ENCODE measurements at places on chromosomes 7 and 10. TPM values are rescaled to one million over a fixed set of nuclear protein-coding genes. Genes with fewer than 3 reads are reported as not detected.

DNA sequence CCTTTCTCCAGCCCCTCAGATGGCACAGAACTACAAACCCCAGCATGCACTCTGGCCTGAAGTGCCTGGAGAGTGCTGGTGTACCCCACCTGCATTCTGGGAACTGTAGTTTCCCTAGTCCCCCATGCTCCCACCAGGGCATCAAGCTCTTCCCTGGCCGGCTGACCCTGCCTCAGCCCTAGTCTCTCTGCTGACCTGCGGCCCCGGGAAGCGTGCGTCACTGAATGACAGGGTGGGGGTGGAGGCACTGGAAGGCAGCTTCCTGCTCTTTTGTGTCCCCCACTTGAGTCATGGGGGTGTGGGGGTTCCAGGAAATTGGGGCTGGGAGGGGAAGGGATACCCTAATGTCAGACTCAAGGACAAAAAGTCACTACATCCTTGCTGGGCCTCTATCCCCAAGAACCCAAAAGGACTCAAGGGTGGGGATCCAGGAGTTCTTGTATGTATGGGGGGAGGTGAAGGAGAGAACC lies 2.1 kb downstream of the NOS3 start:
- peak; percentile 93 for DNase-seq

DNA sequence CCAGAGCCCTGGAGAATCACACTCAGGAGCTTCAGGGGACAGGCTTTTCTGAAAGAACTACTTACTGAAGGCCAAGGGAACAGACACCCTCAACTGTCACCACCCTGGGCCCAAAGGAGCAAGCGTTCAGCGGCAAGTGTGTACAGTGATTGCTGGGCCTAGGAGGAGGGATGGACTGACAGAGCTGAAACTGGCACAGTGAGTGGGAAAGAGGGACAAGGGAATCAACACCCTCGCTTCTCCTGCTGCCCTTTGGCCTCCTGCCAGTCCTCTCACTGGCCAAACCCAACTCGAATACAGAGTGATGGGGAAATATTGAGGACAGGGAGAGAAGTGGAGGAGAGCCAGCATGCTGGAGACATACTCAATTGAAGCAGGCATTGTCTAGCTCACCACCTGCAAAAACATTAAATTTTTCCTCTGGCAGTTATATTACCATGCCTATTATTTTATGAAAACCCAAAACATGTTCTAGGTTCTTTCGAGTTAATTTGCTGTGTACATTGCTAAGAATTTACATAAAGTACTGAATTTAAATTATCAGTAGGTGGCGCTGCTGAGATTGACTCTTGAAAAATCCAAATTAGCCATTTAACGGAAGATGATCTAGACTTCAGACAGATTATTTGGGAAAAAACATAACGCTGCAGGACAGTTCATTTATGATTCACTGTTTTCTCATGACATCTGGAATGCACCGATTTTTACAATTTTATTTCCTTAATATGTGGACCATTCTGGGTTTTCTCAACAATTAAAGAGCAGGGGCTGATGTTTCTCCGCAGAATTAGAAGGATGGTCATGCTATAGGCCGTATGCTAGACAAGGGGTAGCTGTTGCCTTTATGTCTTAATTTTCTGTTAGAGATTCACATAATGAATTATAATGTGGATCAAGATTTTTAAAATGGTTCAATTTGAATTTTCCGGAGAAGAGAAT lies 14.7 kb upstream of the TMEM236 start:
- peak; percentile 71 for DNase-seq

- no peak for DNase-seq
Measured at GRCh38 chr10:92284112-92284704, 6.7 kb downstream of the CPEB3 start.

GRCh38 chr7:158249692-158250091 lies 337.9 kb downstream of the PTPRN2 start:
- DNase-seq = no peak

DNA sequence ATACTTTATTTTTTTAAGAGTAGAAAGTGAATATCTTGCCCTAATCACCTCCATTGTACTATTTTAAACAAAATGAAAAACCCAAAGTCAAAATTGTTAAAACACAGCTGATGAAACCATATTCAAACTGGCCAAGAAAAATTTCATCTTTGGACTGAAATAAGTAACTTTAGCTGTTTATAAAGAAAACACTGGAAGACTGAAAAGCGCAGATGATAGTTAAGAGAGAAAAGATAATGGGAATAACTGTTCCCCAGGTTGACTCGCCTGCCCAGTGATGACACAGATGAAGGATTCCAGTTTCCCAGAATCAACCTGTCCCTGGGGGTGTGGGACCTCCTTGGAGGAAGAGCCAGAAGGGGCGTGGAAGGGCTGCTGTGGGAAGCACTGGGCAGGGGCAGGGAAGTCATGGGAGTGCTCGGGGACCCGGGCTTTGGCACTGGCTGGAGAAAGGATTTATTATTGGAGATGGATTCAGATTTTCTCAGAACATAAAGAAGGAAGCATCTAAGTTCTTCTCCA lies 43.1 kb downstream of the DENND2A start:
- no peak for DNase-seq

DNA sequence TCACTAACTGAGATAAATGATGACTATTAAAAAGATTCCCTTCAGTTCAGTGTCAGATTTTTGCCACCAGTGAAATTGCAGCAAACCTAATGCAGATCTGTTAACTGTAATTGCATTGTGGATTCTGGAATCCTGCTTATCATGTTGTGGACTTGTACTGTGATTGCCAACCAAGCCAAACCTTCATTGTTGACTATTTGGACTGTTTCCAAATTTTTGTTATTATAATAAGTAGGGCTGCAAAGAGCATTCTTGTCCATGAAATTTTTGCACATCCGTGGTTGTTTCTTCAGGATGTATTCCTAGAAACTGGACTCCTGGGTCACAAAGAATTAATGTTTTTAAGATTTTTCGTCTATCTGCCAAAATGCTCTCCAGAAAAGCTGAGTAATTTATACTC lies 281.6 kb upstream of the ZMIZ1 start:
- no peak for DNase-seq

DNA sequence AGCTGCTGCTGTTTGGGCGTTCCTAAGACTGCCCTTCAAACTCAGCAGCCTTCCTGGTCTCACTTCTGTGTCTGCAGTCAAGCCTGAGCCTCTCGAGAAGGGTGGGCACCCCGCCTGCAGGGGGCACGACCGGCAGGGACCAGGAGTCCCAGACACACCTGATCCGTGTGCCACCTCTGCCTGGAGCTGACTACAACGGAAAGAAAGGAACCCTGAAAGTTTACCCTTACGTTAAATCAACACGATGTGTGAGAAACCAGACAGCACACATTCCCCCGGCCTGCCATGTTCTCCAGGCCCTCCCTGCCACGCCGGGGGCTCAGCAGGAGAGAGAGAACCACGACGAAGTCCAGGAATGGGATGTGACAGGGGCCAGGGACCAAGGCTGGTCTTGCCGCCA lies 5.0 kb downstream of the MAD1L1 start:
- DNase-seq = no peak

- DNase-seq = no peak
Measured at GRCh38 chr10:70928140-70928539, 39.8 kb upstream of the PCBD1 start.

Gene ZNF438
- 0.91 TPM for polyA plus RNA-seq

Gene ZNF425
- polyA plus RNA-seq = 4.3 TPM

DNA sequence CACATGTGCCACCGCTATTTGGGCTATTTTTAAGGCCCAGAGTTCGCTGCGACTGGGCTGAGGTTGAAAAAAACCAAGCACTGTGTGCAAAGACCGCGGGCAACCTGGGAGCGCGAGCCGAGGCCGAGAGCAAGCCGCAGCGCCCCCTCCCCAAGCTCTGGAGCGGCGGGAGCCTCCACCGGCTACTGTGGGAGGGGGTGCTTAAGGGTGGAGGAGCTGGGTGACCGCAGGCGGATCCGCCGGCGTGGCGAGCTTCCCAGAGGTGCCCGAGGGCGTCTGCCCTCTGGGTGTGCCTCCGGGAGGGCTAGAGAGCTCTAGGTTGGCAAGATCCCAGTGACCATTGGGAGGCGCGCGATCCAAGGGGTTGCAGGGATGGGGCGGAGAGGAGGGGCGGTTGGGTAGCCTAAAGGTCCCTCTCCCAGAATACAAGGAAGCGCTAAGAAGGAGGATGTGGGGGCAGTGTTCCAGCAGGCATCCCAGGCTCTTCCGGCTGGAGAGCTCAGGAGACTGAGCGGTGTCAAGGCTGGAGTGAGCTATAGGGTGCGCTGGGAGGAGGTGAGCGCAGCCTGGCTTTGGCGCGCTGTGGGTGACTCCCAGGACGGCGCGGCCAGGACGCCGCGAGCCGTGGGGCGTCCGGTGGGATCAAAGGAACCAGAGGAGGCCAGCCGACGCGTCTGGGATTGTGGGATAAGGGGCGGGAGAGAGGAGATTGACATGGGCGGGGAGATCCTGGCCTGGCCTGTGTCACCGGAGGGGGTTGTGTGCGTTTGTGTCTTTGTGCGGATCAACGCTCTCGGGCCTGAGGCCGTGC lies 8.0 kb downstream of the DLX5 start:
- peak; percentile 92 for DNase-seq

GRCh38 chr10:79206300-79207095 lies 137.7 kb downstream of the ZMIZ1 start:
- no peak for DNase-seq

- peak; percentile 26 for DNase-seq
Measured at GRCh38 chr10:94046098-94046497, 52.4 kb downstream of the PLCE1 start.

- DNase-seq = no peak
Measured at GRCh38 chr7:100475549-100475948, 3.5 kb downstream of the TSC22D4 start.

DNA sequence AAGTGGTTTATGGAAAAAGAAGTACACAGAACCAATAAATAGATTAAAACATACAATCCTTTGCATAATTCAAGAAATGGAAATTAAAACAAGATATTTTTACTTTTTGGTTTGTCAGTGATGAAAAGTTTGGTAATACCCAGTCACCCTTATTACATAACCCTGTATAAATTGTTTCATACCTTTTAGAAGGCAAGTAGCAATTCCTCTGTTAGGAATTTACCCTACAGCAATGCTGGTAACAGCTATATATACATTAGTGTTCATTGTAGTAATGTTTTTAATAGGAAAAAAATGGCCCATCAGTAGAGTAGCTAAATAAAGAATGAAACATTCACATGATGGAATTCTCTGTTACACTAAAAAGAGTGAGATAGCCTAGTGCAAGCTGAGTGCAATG lies 42.7 kb downstream of the PTPN12 start:
- DNase-seq = no peak

Gene CPXM2
- 0.92 TPM for polyA plus RNA-seq

GRCh38 chr7:111329367-111330234 lies 232.7 kb downstream of the IMMP2L start:
- DNase-seq = peak; percentile 5

Gene POR
- 137 TPM for polyA plus RNA-seq

Gene CDK1
- 165 TPM for polyA plus RNA-seq

Gene STEAP4
- polyA plus RNA-seq = not detected

Gene PIP
- polyA plus RNA-seq = not detected

GRCh38 chr10:97913614-97914013 lies 64.0 kb downstream of the GOLGA7B start:
- no peak for DNase-seq

- no peak for DNase-seq
Measured at GRCh38 chr7:21960922-21961321, 15.2 kb upstream of the CDCA7L start.

GRCh38 chr7:39085189-39085588 lies 107.5 kb downstream of the POU6F2 start:
- DNase-seq = no peak

DNA sequence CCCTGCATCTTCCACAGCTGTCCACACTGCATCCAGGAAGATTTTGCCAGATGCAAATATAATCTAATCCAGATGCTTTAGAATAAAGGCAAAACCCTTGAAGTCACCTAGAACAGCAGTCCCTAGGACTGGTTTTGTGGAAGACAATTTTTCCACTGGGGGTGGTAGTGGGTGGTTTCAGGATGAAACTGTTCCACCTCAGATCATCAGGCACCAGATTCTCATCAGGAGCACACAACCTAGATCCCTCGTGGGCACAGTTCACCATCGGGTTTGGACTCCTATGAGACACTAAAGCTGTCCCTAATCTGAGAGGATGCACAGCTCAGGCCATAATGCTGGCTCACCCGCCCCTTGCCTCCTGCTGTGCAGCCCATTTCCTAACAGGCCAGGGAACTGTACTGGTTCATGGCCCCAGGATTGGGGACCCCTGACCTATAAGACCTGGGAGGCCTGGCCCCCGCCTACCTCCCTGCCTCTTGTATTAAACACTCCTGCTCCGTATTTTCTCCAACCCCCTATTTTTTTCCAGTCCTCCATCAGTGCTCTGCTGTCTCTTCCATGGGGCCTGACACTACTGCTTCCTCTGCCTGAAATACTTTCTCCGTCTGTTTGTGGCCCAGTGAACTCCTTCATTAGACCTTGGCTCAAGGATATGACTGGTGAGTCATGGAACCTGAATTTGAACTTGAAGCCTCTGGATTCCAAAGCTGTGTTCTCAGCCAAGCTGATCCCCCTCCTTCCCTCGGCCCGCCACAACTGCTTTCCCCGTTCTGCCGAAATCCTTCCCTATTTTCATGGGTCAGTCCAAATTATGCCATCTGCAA lies 79.9 kb upstream of the RHEB start:
- no peak for DNase-seq

- DNase-seq = no peak
Measured at GRCh38 chr10:77032188-77032570, 605.4 kb downstream of the KCNMA1 start.

DNA sequence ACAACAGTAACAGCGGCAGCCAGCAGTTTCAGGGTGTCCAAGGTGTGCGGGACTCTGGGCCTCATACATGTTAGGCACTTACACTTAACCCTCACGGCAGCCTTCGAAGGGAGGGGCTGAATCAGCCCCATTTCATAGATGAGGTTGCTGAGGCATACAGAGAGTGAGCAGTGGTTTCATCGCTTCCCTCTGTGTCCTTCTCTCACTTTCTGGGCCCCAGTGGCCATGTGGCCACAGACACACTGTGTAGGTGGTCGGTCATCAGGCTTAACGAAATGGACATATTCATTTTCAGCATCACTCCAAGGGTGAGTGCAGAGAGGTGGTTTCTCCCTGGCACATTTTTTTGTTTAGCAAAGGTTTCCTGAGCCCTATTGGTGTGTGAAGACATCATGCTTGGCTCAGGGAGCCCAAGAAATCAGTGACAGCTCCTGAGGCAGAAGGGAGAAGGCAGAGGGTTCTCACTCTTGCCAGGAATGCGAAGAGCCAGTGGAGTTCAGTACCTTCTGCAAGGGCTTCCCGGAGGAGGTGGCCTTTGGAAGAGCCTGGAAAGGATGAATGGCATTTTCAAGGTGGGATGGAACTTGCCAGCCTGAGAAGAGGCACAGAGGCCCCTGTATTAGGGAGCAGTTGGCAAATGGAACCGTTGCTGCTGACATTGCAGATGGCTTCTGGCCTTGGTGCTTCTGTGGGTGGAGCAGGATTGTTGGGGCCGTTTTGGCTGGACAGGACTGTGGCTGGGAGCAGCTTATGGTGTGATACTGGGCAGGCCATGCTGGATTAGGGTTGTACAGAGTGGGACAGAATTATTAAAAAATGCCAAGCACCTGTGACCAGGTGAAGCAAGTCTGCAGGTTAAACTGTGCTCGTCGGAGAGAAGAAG lies 61.7 kb upstream of the PPIF start:
- no peak for DNase-seq

Gene C10orf67
- 0.16 TPM for polyA plus RNA-seq

- DNase-seq = no peak
Measured at GRCh38 chr10:74891053-74891452, 64.7 kb downstream of the KAT6B start.

- no peak for DNase-seq
Measured at GRCh38 chr10:93461109-93461806, 20.9 kb downstream of the MYOF start.

All from GM23338 (cell line).